ENCODE measurements at places on chromosomes 12 and 14. TPM values are rescaled to one million over a fixed set of nuclear protein-coding genes. Genes with fewer than 3 reads are reported as not detected.

GRCh38 chr12:69719336-69720316, 19.0 kb upstream of the RAB3IP start:
- no peak for DNase-seq

GRCh38 chr14:81272317-81272716, 51.6 kb upstream of the GTF2A1 start:
- DNase-seq: no peak

- no peak for DNase-seq
Measured at GRCh38 chr12:110965574-110965973, 45.2 kb upstream of the MYL2 start.

DNA sequence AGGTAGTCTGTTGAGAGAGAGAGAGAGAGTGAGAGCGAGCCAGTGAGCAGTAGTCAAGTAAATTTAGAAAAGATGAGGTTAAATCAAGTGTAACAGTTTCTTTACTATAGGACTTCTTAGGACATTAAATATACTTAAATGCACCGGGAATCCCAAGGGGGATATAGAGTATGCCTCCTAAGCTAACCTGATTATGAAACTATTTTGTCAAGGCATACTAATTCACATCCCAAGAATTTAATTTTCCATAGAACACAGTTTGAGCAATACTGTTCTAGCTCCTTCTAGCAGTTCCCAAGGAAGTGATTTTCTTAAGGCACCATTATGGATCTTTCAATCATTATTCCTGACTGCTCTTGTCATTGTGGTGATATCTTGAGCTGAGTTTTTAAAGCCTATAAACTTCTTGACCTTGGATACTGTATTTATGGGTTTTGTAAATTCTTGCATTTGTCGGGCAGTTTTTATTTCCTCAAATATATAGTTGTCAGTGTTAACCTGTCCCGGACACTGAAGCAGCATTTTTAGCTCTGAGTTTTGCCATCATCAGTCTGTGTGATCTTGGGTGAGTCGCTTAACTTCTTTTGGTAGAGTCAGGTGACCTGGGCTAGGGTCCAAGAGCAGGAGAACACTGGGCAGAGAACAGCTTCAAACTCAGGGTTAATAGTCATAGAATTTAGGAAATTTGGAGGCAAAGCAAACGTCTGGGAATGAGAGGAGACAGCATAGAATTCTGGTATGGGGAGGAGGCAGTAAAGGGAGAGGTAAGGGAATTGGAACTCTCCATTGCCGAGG, 196.5 kb upstream of the FRMD6 start:
- DNase-seq: no peak

- no peak for DNase-seq
Measured at GRCh38 chr12:66786531-66787308, 107.8 kb upstream of the GRIP1 start.

DNA sequence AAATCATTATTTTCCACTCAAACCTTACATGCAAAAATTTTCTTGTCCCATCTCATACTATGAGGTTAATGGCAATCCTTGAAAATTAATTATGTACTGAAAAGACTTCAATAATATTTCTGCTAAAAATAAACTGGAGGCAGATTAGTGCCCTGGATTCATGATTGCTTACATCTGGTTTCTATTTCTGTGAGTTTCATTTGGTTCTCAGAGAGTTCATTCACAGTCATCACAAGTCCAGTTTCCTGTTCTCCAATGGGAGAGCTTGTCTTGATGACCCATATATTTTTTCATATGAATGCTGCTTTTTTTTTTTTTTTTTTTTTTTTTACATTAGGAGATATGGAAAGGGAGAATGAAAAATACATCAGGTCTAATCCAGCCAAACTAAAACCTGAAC, 6.6 kb upstream of the PTHLH start:
- DNase-seq: no peak

DNA sequence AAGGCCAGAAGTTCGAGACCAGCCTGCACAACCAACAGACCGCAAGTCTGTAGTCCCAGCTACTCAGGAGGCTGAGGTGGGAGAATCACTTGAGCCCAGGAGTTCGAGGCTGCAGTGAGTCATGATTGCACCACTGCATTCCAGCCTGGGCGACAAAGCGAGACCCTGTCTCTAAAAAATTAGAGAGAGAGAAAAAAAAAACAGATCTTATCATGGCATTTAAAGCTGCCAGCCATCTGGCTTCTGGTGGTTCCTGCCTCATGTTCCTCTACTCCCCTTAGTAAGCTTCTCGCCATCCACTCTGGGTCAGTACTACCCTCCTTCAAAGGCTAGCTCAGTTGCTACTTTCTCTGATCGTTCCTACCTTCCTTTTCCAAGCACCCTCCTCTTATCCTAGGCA, 16.1 kb downstream of the CLSTN3 start:
- DNase-seq: no peak

The PRH2 gene
- polyA plus RNA-seq: not detected

The TAS2R43 gene
- polyA plus RNA-seq: not detected

- no peak for DNase-seq
Measured at GRCh38 chr12:20260851-20261250, 107.5 kb upstream of the PDE3A start.

GRCh38 chr12:92574911-92575570, 127.7 kb upstream of the PLEKHG7 start:
- DNase-seq: no peak

DNA sequence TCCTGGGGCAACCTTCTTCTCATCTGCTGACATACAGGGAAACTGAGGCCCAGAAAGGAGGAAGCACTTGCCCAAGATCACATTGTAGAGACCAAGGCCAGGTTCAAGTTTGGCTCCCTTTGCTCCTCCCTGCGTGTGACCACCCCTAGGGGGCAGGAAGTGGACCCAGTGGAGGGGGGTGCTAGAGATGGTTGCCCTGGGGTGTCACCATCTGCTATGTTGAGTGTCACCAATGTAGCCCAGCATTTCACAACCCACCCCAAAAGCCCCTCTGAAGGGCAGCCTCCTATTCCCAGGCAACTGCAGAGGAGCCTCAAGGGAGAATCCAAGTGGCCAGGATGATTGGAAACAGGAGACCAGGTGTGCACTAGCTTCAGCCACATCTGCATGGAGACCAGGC, 12.0 kb upstream of the RBM19 start:
- DNase-seq: no peak
